ELR (cell line): ENCODE measurements at places on chromosomes 13 and 19.

DNA sequence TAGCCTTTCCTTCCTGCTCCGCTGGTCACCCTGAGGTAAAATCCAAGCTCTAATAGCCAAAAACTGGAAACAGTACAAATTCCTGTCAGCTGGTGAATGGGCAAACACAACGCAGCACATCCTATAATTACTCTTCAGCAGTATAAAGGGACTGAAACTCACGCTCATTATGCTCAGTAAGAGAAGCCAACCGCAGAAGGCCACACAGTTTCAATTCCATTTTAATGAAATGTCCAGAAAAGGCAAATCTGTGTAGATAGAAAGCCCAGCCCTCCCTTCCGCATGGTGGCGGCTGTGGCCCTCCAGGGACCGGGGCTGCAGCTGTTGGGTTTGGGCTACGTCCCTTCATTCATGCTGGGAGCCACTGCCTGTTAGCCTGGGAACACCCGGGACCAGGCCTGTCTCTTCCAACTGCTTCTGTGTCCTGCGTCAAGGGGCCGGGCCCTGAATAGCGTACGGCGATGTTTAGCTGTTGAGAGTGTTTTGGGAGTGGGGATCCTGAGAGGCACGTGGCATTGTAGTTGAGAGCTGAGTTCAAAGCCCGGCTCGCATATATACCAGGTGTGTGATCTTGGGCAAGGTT, 23.5 kb downstream of the NKPD1 start:
- no peak for DNase-seq

DNA sequence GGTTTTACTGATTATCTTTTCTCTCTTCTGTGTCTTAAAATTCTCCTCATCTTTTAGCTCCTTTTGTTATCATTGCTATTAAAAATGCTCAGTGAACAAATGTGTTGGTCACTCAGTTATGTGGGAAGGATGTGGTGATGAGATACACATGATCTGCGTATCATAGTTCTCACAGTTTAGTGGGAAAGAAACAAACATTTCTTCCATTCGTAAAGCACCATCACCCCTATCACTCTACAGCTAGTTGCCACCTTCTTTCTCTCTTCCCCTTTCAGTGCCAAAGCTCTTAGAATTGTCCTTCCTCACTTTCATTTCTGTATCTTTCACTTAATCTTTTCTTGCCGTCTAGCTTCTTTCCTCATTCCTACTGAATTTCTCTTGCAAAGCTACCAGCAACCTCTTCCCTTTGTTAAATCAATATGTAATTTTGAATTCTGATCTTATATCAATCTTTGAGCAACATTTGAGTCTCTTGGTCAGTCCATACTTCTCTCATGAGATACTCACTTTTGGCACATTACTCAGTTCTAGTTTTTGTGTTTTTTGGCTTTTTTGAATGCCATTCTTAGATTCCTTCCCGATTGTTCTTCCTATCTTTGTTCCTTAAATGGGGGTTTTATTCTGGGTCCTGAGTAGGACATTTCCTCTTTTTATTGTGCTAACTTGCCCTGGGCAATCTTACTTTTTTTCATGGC, 122.3 kb downstream of the PCCA start:
- DNase-seq: peak; percentile 63

- DNase-seq: no peak
These were observed 154.7 kb downstream of the USP12 start for GRCh38 chr13:27016875-27017274.

DNA sequence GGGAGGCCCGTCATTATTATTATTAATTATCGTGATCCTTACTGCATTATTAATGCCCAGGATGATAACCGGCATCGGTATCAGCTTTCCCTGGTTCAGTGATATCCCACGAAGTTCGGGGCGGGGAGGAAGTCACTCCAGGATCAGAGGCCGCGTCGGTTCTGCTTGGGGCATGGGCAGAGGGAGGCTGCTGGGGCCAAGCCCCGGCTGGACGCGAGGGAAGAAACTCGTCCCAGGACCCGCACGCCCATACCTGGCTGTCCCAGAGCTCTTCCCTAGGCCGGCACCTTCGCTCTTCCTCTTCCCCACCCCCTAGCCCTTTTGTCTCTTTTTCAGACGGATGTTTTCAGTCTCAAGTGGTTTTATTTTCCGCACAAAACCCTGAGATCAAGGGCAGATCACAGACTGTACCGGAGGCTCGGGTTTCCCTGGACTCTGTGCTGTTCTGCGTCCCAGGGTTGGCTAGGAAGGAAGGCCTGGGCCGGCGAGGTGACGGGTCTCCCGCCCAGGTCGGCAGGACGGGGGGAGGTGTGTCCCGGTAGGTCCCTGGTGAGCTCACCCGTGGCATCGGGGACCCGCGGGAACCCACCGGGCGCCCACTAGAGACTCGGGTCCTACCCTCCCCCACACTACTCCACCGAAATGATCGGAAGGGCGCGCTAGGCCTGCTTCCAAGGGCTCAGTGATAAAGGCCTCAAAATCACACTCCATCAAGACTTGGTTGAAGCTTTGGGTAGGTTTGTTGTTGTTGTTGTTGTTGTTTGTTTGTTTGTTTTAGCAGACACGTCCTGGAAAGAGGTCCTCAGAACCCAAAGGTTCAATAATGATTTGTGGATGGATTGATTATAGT, 7.9 kb downstream of the ZIC2 start:
- DNase-seq: no peak

DNA sequence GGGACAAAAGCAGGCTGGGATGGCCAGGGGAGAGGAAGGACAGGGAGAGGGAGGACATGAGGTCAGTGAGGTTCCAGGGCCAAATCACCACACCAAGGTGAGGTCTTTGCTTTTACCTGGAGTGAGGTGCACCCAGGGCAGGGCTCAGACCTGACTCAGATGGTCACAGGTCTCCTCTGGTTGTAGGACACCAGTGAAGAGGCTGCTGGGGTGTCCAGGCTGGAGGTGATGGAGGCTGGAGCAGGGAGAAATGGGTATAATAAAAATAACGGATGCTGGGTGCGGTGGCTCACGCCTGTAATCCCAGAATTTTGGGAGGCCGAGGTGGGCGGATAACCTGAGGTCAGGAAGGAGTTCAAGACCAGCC, 6.9 kb downstream of the GRAMD1A start:
- DNase-seq: no peak

DNA sequence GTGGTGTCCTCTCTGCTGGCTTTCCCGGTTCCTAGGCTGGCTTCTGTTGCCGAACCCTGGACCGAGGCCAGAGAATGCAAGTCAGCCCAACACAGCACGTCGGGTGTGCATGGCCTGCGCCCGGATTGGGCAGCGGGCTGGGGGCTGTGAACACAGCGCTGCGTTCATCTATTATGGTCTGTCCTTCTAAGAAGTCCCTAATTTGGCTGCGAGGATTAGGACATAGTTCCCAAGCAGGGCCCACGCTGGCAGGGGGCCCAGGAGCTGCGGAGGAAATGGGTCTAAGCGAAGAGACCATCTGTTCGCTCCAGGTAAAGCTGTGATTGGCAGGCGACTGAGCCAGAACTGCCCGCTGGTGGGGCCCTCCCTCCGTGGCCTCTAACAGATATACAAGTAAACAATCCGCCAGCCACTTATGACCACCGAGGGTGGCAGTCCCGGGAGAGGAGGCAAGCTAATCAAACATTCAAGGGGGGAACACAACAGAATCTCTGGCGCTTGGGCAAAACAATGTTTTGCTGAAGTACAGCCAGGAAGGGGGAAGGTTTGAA, 6.0 kb downstream of the SYCE2 start:
- peak; percentile 20 for DNase-seq

DNA sequence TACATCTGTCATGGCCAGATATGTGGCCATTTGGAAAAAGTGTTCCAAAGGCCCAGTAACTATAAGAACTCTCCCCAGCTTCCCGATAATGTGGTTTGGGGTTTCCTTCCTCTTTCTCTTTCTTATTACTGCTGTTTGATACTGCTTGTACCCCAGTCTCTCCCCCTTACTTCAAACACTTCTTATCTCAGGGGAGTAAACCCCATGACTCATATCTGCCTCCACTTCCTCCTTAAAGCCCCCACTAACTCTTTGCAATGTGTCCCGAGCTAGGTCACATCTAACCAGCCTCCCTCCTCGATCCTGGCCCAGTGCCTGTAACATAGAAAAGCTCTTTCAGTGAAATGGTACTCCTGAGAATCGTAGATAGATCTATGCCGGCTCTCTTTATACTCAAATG, 82.4 kb upstream of the STARD13 start:
- DNase-seq: no peak
